NCI-H2227 treated with DMSO at 0.1 percent for 48 hours (cell line): ENCODE measurements at places on chromosomes 3 and 15.

GRCh38 chr3:139557041-139557440 lies 17.5 kb upstream of the RBP1 start:
- no peak for DNase-seq

DNA sequence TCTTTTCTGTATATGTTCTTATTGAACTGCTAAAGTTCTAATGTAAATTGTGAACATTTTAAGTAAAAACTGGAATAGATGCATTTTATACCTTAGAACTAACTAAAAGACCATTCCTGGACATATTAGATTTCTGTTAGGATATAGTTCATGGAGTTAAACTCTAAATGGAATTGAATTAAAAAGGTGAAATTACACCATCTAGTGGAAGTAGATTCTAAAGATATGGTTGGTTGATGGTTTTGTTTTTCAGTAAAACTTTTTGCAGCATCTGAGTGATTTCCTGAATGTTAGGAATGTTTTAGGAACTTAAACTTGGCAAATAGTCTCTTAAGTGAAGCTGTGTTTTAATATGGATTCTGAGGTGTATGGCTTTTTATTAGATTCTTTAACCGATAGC lies 96.8 kb downstream of the SLMAP start:
- DNase-seq = no peak

DNA sequence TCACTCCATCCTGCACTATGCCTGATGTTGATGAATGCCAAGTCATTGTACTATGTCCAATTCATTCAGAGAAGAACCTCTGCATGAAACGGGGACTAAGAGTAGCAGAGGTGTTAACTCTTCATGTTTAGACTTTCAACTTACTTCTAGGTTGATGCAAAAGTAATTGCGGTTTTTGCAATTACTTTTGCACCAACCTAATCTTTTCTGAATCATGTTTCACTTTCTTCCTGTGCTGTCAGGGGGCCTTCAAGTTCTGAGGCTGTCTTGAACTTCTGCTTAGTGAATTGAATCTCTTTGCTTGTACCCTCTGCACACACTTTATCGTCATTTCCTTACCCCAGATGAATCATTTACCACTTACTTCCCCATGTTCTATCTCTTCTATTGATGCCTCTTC lies 636.2 kb downstream of the NAALADL2 start:
- no peak for DNase-seq

DNA sequence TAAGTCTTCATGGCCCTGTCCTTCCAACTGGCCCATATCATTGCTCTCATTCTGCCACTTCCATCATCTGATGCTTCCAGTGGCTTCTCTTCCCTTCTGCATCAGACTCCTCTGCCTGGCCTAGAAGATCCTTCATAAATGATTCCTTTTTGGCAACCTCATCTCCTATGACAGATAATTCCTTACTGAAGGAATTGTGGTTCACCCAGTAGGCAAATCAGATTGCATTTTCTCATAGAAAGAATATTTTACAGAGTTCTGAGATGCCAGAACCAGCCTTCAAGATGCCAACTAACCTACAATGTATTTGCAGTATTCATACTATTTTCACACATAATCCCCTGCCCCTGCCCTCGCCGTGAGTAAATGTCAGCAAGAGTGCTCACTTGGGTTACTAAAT lies 423.0 kb upstream of the TGFBR2 start:
- no peak for DNase-seq

DNA sequence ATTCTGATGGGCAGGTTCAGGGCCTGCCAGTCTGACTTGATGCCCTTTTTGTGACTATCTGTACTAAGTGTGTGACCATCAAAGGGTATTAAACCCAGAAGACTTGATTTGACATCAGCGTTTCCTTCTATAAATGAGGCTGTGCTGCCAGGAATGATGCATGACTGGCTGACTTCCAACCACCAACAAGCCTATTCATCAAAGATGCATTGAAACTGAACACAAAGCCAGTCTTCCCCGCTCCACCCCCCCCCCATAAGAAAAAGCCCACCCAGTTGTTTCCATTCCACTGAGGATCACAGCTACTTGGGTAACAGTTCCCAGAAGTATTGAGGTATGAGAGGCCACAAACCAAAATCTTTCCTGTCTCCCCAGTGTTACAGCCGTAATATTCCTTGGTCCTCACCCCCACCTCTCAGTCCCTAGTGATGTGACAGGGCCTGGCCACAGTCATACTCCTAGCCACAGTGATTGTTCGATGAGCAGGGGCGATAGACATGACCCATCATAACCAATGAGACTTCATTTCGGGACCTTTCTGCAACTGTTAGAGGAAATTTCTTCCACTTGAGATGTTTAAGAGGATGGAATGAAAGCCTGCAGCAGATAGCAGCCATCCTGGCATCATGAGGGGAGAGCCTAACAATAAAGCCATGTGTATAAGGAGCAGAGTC lies 22.6 kb downstream of the SH3BP5 start:
- no peak for DNase-seq

DNA sequence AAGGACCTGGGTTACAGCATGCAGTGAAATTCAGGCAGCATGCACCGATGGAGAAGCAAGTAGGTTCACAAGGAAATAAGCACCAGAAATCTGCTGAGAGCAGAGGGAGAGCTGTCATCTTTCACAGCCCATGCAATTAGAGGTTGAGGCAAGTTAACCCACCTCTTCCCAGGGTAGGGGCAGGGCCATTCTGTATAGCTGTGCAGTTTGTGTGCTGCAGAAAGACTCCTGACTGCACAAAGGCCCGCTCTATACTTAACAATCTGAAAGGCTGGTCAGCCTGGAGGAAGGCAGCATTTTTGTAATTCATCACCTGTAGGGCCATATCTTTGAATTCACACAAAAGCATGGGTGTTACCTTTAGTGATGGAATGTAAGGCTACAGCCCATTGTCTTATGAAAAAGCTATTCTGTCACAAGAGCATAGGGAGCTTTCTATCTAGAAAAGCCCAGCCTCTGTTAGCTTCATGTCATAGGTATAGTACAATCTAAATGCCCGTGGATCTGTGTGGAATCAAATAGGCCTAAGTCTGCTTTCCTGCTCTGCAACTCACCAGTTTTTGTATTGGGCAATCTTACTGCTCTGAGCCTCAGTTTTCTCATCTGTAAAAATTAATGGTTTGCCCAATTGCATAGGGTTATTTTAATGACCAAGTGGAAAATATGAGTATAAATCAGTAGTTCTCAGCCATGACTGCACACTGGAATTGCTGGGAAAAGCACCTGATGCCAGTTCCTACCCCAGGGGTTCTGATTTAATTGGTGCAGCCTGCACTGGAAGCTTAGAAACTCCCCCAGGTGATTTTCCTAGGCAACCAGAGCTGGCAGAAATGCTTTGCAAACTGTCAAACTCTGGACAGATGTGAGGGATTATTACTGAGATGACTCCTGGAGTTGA lies 65.2 kb downstream of the ATP13A5 start:
- no peak for DNase-seq

- no peak for DNase-seq
Observed at GRCh38 chr15:34047893-34048775, 9.1 kb upstream of the AVEN start.

DNA sequence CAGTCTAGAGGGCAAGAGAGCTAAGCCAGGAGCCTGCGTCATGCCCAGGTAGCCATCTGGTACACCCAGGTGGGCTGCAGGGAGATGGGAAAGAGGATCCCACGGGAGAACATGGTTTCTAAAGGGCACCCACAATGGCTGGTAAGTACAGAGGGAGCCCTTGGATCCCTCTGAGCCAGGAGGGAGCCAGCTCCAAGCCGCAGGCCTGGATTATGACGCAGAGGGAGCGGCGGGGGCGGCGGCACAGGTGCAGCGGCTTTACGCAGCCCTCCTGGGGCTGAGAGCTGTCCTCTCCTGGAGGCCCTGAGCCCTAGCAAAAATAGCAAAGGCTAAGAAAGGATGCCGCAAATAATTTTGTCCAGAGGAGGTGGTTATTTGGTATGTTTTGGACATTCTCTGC lies 2.8 kb downstream of the CAV3 start:
- DNase-seq = no peak

DNA sequence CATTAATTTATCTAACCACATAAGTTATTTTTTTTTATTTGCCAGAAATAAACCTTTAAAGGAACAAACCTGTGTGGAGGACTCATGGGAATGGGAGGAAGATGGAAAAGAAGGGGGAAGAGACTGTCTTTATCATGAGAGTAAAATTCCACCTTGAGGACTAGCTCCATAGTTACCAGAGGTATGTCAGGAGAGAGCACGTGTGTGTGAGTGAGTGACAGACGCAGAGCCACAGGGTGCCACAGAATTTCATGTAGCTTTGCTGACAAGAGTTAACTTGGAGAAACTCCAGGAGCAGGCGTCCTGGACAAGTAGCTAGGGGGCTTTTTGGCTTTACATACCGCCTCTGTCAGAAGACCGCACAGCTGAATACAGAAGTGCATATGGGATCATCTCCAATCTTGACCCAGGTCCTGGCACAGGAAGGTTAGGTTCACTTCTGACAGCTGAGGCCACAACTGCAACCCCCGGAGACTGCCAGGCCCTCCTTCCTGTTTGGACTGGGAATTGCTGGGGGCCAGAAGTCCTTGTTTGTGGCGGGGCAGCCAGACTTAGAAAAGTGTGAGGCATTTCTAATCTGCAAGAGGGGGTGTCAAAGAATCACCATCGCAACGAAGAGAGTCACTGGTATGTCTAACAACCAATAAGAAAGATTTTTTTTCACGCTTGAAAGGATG lies 197.8 kb upstream of the TPM1 start:
- no peak for DNase-seq

DNA sequence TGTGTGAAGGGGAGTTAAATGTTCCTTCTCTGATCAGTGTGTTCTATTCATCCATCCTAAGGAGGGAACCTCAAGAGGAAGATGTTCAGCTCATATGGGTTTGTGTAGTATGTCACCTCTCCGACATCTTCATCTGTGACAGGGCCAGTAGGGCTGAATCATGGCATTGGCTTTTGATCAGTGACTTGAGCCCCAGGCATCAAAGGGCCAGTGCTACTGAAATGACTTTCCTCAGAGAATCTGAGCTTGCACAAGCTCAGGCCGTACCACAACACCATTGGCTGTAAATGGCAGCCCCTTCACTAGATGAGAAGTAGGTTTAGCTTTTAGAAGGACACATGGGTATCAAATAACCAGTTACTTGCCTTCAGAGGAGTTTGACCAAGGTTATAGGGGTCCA lies 183.2 kb upstream of the NR2E3 start:
- no peak for DNase-seq

- DNase-seq = no peak
Observed at GRCh38 chr3:183233966-183234365, 19.1 kb upstream of the B3GNT5 start.

DNA sequence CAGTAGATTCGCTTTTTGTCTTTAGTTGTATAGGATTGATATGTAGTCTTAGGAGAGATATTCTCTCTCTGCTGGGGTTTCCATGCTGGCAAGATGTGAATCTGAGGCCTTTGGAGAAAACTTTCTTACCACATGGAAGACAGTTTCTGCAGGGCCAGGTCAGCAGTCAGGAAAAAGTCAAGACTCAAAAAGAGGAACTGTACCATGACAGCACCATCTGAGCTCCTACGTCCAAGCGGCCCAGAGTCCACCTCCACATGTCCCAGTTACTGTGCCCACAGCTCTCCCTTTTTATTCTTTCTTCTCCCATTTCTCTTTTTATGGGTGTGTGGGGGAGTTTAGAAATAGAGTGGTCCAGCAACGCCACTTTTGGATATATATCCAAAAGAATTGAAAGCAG lies 172.0 kb downstream of the MTHFS start:
- DNase-seq = no peak

- DNase-seq = no peak
Observed at GRCh38 chr3:94117729-94118128, 54.9 kb downstream of the NSUN3 start.

DNA sequence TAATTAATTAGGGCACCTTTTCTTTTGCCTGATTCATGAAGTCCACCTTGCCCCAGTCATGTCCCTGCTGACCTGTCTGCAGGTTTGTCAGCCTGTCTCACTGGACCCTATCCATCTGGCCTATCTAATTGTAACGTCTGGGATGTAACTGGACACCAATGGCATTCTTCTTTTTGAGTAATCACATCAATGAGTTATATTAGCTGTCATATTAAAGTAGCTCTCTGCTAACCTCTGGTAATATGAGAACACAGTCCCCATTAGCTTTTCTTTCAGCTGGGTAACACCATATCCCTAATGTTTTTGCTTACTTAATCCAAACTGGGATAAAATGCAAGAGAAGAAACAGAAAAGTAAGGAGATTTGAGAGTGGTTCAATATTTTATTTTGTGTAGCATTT lies 166.2 kb upstream of the VEPH1 start:
- DNase-seq = no peak

- no peak for DNase-seq
Observed at GRCh38 chr3:185308126-185308754, 54.4 kb upstream of the EHHADH start.

- DNase-seq = no peak
Observed at GRCh38 chr3:146246526-146246925, 4.4 kb downstream of the PLSCR4 start.

DNA sequence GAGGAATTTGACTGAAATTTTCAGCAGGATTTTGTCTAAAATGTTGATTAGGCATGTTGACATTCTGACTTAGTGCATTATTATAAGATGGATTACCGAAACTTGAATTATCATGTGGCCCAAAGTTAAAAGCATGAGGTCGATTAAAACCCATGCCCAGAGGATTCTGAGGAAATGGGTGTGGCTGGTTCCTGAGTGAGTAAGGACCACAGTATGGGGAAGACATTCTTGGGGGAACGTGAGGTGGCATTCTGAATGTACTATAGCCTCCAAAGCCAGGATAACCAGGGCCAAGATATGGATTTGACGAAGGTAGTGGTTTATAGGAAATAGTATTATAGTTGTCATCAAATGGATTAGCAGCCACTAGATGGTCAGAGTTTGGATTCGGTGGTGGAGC lies 38.7 kb upstream of the DNAAF4 start:
- no peak for DNase-seq

- no peak for DNase-seq
Observed at GRCh38 chr15:49163678-49164077, 6.4 kb upstream of the GALK2 start.

DNA sequence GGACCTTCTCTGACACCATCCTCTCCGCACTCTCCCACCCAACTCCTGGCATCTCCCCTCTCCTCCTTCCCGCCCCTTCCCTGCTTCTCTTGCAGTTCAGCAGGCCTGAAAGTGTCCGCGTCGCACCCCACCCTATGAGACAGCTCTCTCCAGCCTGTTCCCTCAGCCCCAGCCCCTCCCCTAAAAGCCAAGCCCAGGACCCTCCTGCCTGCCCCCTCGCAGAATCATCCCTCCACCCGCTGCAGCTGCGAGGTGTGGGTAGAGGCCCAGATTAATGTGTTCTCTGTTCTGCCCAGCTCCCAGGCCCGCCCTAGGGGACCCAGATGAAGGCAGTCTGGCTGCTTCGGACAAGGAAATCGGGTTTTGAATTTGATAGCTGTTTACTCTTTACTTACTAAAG lies 410 bp downstream of the PRR23E start:
- no peak for DNase-seq

DNA sequence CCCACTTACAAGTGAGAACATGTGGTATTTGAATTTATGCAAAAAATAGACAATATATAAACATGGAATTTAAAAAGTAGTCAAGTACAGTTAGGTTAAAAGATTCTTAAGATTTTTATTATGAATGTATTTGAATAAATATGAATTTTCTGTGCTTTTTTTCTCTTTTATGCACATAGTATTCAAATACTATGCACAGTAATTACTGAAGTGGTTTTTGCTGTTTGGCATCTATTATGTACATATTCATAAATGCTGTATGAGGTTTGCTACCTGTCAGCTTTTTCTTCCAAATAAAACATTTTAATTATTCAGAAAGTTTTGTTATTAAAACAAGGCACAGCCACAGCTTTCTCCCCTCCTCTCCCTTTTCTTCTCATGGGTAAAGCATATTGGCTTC lies 1272.7 kb downstream of the NSUN3 start:
- DNase-seq = no peak

GRCh38 chr3:9666704-9667445 lies 17.6 kb downstream of the MTMR14 start:
- no peak for DNase-seq
